Caki2 (cell line): ENCODE measurements at places on chromosomes 13 and 19. TPM values are rescaled to one million over a fixed set of nuclear protein-coding genes. Genes with fewer than 3 reads are reported as not detected.

SLC25A41 gene
- total RNA-seq = not detected in 2 replicates

GRCh38 chr13:73040968-73041596 is 17.7 kb upstream of the KLF5 start:
- DNase-seq = no peak

GRCh38 chr19:46303322-46303690 is 6.5 kb downstream of the HIF3A start:
- DNase-seq = no peak

ZBTB32 gene
- not detected in 2 replicates for total RNA-seq

- no peak for DNase-seq
Observed at GRCh38 chr19:28602675-28603298, 610.2 kb downstream of the UQCRFS1 start.

DNA sequence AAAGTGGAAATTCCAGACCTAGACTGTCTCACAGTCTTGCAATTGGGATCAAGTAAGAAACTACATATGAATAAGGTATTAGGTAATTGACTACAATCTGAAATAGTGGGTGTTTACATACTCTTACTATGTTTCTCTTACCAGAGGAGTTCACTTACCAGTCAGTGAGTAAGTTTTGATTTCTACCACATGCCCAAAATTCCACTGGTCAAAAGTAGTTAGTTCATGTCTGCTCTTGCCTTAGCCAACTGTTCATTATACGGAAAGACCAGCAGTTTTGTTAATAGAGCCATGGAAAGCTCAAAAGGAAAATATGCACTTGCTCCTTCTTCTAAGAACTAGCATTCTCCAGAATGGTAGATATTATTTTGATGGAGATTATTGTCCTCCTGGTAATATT is 490.8 kb downstream of the RFC3 start:
- DNase-seq = no peak

RYR1 gene
- total RNA-seq = under 0.01 TPM in 1 of 2 replicates, not detected in the other

GRCh38 chr19:46967578-46968032 is 52.0 kb upstream of the NPAS1 start:
- DNase-seq = peak; percentile 82

IQCN gene
- not detected in 2 replicates for total RNA-seq

GRCh38 chr13:112130418-112130817 is 63.5 kb downstream of the SOX1 start:
- DNase-seq = no peak

SHD gene
- not detected in 2 replicates for total RNA-seq

- DNase-seq = no peak
Observed at GRCh38 chr13:97879646-97880310, 73.7 kb upstream of the IPO5 start.

DNA sequence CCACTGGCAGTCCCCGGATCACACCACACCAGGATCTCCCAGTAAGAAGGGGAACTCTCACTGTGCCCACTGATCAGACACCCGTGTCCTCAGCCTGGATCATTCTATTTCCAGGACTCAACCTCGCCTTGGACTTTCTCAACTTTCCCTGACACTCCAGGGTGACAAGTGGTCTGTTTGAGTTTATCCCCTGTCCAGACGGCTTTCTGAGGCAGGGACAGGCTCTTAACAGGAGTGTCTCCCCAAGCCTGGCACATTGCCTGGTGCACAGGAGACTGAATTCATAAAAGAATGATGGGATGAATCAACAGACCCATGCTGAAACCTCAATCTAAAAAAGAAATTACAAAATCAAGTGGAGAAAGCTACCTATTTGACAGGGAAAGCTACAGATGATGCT is 606.6 kb downstream of the EFNB2 start:
- DNase-seq = no peak

- DNase-seq = no peak
Observed at GRCh38 chr13:44489751-44490150, 86.4 kb downstream of the TSC22D1 start.

- DNase-seq = no peak
Observed at GRCh38 chr19:14672188-14672872, 2.3 kb downstream of the ADGRE3 start.
